Bronchus fibroblast of lung (primary cell): ENCODE measurements at places on chromosomes 11 and 22. TPM values are rescaled to one million over a fixed set of nuclear protein-coding genes. Genes with fewer than 3 reads are reported as not detected.

Gene INS
- not detected in 2 replicates for total RNA-seq

Gene SEPTIN3
- total RNA-seq, result under 0.01 and 0.15 TPM in 2 replicates

Gene PGA4
- total RNA-seq, result 0.17 TPM in 1 of 2 replicates, not detected in the other

Gene CXCR5
- total RNA-seq, result not detected in 2 replicates

Gene OR5P2
- total RNA-seq, result not detected in 2 replicates

Gene DENND5A
- total RNA-seq, result 54.8 and 63.9 TPM in 2 replicates

Gene CTSF
- 6.7 and 8.3 TPM in 2 replicates for total RNA-seq

Gene ANO9
- total RNA-seq, result under 0.01 TPM in 1 of 2 replicates, not detected in the other

Gene ACR
- not detected in 2 replicates for total RNA-seq

Gene TALDO1
- 157 and 164 TPM in 2 replicates for total RNA-seq

Gene ADM2
- total RNA-seq, result 4.7 and 4.8 TPM in 2 replicates

Gene HEPHL1
- total RNA-seq, result not detected in 2 replicates

Gene GAL3ST1
- 0.17 and 0.30 TPM in 2 replicates for total RNA-seq

Gene EXPH5
- total RNA-seq, result 0.50 and 0.59 TPM in 2 replicates
